ENCODE measurements at places on chromosomes 7 and 10.

DNA sequence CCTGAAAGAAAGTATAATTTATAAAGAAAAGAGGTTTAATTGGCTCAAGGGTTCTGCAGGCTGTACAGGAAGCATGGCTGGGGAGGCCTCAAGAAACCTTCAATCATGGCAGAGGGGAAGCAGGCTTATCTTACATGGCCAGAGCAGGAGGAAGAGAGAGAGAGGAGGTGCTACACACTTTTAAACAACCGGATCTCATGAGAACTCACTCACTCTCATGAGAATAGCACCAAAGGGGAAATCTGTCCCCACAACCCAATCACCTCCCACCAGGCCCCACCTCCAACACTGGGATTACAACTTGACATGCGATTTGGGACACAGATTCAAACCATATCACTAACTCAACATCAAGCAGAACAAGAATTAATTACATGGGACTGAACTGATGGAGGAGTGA is 6.9 kb upstream of the ZNF485 start:
- no peak overlapping the region for H3K4me3 ChIP-seq
- no peaks in the 10 kb centered on the region for H3K36me3 ChIP-seq
- no peak overlapping the region for H3K27ac ChIP-seq
- H3K4me1 ChIP-seq = no peaks in the 10 kb centered on the region
- no peak for DNase-seq

GRCh38 chr7:142353147-142354060 is 95.5 kb upstream of the PRSS58 start:
- H3K27me3 ChIP-seq = no peaks in the 10 kb centered on the region
- H3K4me1 ChIP-seq = no peaks in the 10 kb centered on the region
- no peak for DNase-seq
- no peaks in the 10 kb centered on the region for H3K36me3 ChIP-seq

DNA sequence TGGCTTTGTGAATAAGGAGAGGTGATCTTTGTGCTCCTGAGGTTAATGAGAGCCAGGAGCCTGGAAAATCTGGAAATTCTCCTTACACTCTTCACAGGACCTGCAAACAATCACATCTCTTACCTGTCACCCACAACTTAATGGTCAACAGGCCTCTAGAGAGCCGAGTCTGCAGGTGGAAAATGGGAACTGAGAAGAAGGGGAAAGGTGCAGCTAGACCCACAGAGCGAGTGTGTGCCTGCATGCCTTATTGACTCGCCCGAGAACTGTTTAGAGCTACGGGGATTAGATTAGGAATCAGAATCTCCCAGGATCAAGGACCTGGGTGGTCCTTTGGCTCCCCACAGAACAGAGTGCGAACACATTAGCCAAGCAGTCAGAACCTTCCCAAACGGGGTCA is 329.6 kb downstream of the PTEN start:
- no peak overlapping the region for H3K27ac ChIP-seq
- H3K4me1 ChIP-seq = no peaks in the 10 kb centered on the region
- H3K4me3 ChIP-seq = no peak overlapping the region
- DNase-seq = no peak

GRCh38 chr10:59508956-59509355 is 146.6 kb upstream of the FAM13C start:
- H3K4me1 ChIP-seq = no peaks in the 10 kb centered on the region
- no peak for DNase-seq
- H3K36me3 ChIP-seq = no peaks in the 10 kb centered on the region
- no peak overlapping the region for H3K27ac ChIP-seq

DNA sequence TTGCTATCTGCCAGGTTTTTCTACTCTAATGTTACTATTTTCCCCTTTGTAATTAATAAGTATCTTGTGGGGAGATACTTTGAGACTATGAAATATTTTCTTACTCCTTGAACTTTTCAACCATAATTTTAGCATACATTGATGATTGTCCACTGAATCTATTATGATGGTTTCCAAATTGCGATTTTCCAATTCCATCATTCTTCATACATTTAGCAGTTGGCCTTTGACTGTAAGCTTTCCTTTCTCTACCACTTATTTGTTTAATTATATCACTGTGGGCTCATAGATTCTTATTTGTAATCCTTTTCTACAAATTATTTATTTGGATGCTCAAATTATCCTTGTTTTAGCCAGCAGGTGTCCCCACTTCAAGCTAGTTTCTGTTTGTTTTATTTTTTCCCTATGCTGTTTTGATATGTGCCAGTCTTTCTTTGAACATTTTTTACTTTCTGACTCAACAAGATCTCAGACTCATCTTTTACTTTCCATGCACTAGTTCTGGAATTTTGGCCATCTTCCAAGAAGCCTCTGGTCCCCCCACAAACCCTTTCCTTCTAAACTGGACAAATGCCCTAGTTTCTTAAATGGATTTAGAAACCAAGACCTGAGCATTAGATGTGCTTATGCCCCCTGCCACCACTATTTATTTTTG is 11.4 kb upstream of the MRPS16 start:
- no peaks in the 10 kb centered on the region for H3K27me3 ChIP-seq
- no peak overlapping the region for H3K4me3 ChIP-seq
- H3K36me3 ChIP-seq = no peaks in the 10 kb centered on the region
- H3K27ac ChIP-seq = no peak overlapping the region

DNA sequence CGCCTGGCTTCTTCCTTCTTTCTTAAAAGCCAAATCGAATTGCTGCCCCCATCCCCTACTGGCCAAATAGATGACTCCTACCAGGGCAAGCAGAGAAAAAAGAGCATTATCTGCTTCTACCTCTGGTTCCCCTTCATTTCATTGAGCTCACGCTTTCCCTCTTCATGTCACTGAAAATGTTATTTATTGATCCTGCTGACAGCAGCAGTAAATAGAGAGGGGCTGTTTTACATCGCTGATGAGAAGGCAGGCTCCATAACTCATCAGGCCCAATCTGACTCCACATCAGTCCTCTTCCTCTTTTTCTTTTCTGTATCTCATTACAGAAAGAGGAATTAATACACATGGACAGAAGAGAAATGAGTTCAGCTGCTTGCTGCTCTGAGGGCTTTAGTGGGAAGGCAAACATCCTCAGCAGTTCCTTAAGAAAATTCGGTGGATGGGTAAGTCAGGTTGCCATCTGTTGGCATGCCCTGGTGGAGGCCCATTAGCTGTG is 904.1 kb downstream of the KCNMA1 start:
- no peaks in the 10 kb centered on the region for H3K27me3 ChIP-seq
- no peaks in the 10 kb centered on the region for H3K36me3 ChIP-seq
- DNase-seq = no peak
- no peak overlapping the region for H3K4me3 ChIP-seq
- no peaks in the 10 kb centered on the region for H3K4me1 ChIP-seq

GRCh38 chr10:44395396-44395795 is 10.5 kb upstream of the CXCL12 start:
- H3K27ac ChIP-seq = no peak overlapping the region
- no peak overlapping the region for H3K4me3 ChIP-seq
- H3K36me3 ChIP-seq = no peaks in the 10 kb centered on the region
- DNase-seq = no peak
- no peaks in the 10 kb centered on the region for H3K27me3 ChIP-seq
- no peaks in the 10 kb centered on the region for H3K4me1 ChIP-seq

DNA sequence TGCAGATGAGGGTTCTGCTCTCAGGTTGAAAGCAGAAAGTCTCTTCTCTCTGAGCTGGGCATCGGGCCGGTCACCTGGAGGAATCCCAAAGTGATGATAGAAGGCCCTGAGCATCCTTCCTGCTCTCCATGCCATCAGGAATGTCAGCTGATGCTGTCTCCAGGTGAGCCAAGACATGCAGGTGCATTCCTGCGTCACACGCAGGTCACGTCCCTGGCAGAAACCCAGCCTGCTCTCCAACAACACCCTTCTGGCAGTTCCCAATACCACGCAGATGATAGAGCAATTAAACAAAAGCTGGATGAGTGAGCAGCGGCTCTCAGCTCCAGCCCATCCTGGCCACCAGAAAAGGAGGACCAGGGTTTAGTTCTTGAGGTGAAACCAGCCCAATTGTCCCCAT is 6.9 kb upstream of the WIPI2 start:
- no peak overlapping the region for H3K4me3 ChIP-seq
- no peaks in the 10 kb centered on the region for H3K4me1 ChIP-seq
- no peaks in the 10 kb centered on the region for H3K36me3 ChIP-seq
- H3K27me3 ChIP-seq = no peaks in the 10 kb centered on the region

- H3K4me3 ChIP-seq = no peak overlapping the region
- peaks cover 6% of the 10 kb centered on the region for H3K4me1 ChIP-seq
- no peaks in the 10 kb centered on the region for H3K27me3 ChIP-seq
- H3K36me3 ChIP-seq = peaks cover 7% of the 10 kb centered on the region
- peak overlapping the region; percentile 71 for H3K27ac ChIP-seq
- DNase-seq = no peak
Measured at GRCh38 chr7:135177028-135177696, 6.7 kb upstream of the CYREN start.

DNA sequence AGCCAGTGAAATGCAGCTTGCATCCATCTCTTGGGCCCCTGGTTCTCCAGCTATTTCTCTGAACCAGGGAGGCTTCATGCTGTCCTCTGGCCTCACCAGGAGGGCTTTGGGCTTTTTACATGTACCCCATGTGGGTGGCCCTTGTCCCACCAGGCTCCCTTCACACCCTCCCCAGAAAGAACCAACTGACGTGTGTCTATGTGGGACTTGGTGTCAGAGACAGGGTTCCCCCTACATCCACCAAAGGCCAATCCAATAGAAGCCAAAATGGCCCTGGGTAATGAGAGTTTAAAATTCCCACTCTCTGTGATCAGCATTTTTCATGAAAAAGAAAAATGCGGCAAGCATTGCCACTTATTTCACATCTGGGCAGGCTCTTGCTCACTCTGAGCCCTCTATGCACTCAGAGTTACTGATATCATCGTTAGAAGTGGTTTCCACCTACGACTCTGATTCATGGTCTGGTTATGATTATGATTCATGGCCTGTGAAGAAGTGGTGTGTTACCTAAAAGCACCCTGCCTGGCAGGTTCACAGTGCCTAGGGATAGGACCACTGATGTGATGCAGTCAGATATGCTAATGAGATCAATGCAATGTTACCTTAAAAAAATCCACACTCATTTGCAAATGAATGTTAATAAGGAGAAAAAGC is 133.5 kb downstream of the BUB3 start:
- H3K4me3 ChIP-seq = no peak overlapping the region
- DNase-seq = no peak
- H3K27me3 ChIP-seq = no peaks in the 10 kb centered on the region
- H3K27ac ChIP-seq = no peak overlapping the region
- no peaks in the 10 kb centered on the region for H3K36me3 ChIP-seq

- no peak overlapping the region for H3K27ac ChIP-seq
- no peak overlapping the region for H3K4me3 ChIP-seq
- no peak for DNase-seq
- H3K36me3 ChIP-seq = no peaks in the 10 kb centered on the region
- H3K4me1 ChIP-seq = no peaks in the 10 kb centered on the region
- H3K27me3 ChIP-seq = no peaks in the 10 kb centered on the region
Measured at GRCh38 chr10:42488416-42488815, 150.0 kb downstream of the ZNF33B start.

DNA sequence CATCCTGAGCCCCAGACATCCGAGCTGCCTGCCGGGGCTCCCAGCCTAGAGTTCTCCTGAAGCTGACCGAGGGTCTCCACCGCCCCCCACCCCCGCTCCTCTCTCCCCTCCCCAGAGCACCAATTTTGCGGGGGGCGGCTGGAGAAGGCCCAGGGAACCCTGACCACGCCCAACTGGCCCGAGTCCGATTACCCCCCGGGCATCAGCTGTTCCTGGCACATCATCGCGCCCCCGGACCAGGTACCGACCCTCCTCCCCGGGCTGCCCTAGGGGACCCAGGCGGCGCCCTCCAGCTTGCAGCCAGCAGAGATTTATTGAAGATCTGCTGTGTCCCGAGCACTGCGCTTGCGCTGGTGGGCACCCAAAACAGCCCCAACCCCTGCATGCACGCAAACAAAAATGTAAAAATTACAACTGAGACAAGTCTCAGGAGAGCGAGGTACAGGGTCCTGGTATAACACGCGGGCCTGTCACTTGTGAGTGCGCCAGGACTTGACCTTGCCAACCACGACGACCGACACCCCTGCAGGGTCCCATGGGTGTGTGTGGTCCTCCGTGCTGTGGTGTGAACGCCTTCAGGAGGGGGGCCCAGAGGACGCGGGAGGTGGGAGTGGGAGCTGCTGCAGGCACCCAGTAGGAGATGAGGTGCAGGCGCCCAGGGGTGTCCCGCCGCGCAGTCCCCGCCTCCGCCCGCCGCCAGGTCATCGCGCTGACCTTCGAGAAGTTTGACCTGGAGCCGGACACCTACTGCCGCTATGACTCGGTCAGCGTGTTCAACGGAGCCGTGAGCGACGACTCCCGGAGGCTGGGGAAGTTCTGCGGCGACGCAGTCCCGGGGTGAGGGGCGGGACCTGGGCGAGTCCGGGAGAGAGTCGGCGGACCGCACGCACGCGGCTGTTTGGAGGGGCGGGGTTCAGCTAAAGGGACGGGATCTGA is 3.1 kb downstream of the PCOLCE start:
- H3K4me3 ChIP-seq = peak overlapping the region; percentile 76
- peak overlapping the region; percentile 82 for H3K27ac ChIP-seq
- H3K27me3 ChIP-seq = no peaks in the 10 kb centered on the region
- H3K36me3 ChIP-seq = no peaks in the 10 kb centered on the region

- peak overlapping the region; percentile 86 for H3K27ac ChIP-seq
- no peaks in the 10 kb centered on the region for H3K27me3 ChIP-seq
- DNase-seq = no peak
- peaks cover 5% of the 10 kb centered on the region for H3K36me3 ChIP-seq
- H3K4me3 ChIP-seq = peak overlapping the region; percentile 26
Measured at GRCh38 chr10:79274279-79275104, 72.8 kb upstream of the PPIF start.

DNA sequence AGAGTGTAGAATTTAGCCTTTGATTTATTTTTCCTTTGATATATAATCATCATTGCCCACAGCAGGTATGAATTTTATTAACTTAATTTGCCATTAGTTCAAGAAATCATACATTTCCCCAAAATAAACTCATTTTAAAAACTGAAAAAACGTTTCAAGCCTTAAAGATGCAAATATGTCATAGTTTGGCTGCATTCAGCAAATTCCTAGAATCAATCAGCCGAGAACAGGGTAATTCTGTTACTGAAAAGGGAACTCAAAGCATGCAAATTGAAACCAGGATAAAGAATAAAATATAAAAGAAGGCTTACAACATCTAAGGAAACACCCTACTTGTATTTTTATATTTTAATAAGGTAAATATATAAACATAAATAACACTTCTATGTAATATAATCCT is 233.8 kb upstream of the PRKCQ start:
- H3K27me3 ChIP-seq = no peaks in the 10 kb centered on the region
- no peak overlapping the region for H3K4me3 ChIP-seq
- H3K36me3 ChIP-seq = no peaks in the 10 kb centered on the region
- H3K4me1 ChIP-seq = no peaks in the 10 kb centered on the region
